ENCODE measurements at places on chromosomes 7 and 10.
A peak's percentile ranks its signal among the peaks of the same experiment; 100 is the strongest.

- H3K4me1 ChIP-seq, result peaks cover 72% of the 10 kb centered on the region
- H3K4me3 ChIP-seq, result no peak overlapping the region
- peaks cover 9% of the 10 kb centered on the region for H3K36me3 ChIP-seq
- H3K27ac ChIP-seq, result no peak overlapping the region
Measured at GRCh38 chr7:55472928-55473725, 99.2 kb downstream of the VOPP1 start.

GRCh38 chr10:132962623-132963429, 20.5 kb upstream of the CFAP46 start:
- H3K4me3 ChIP-seq, result peak overlapping the region; percentile 79
- H3K4me1 ChIP-seq, result peaks cover 29% of the 10 kb centered on the region
- H3K36me3 ChIP-seq, result no peaks in the 10 kb centered on the region
- H3K27me3 ChIP-seq, result peaks cover 30% of the 10 kb centered on the region
- peak overlapping the region; percentile 74 for H3K27ac ChIP-seq

DNA sequence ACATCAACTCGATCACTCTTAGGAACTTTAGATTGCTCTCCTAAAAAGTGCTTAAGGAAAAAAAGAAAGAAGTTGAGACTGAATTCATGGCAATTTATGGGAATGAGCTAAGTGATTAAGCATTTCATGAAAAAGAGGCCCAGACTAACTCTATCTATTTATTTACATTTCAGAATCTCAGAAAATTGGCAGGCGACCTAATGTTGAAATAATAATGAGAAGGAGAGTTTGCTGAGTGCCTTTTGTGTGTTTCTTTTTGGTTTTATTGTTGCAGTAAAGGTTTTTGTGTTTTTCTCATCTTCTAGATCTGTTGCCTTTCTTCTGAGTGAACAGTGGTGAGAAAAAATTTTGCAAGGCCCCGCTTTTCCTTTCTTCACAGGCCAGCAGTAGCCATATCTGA, 3.8 kb downstream of the GRK5 start:
- peak overlapping the region; percentile 90 for H3K27ac ChIP-seq
- H3K4me3 ChIP-seq, result peak overlapping the region; percentile 69
- no peaks in the 10 kb centered on the region for H3K27me3 ChIP-seq
- DNase-seq, result no peak

DNA sequence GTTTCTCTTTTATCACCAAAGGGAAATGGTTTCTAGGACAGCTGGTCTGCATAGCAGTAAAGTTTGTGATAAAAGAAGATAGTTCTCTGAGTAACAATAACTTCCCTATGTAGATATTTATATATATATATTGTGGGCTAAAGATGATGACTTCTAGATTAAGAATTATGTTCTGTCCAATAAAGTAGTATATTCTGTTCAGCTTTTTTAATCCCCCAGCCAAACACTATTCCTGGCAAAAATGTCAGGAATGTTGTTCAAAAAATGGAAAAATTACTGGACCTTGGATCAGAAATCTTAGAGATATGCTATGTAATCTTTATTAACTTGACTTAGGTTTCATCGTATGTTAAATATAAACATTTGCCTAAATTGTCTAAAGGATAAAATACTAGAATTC, 136.3 kb upstream of the GNAI1 start:
- no peak for DNase-seq
- H3K4me1 ChIP-seq, result no peaks in the 10 kb centered on the region
- H3K27me3 ChIP-seq, result no peaks in the 10 kb centered on the region
- no peak overlapping the region for H3K27ac ChIP-seq

DNA sequence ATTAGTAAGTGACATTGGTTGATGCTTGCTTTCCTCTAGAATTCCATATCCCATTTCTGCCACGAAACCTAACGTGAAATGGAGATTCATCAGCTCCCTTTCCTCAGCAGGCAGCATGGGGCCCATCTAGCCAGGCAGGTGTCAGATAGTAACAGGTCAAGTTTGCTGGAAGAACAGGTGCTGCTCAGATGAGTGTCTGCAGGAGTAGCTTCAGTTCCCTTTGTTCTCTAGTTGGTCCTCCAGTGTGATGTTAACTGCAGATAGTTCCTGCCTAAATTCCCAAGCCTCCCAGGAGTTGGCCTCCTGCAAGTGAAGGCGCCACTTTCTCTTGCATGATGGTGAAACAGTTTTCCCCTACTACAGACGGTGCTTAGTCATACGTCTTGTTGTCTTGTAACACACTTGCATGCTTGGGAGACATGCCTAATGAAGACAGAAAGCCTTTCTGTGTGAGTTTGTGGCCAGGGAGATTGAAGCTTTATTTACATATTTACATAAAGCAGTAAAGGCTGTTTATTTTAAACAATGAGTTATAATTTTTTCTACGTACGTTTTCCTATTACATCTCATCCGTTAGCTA, 175.4 kb downstream of the CHN2 start:
- H3K27ac ChIP-seq, result no peak overlapping the region
- H3K36me3 ChIP-seq, result no peaks in the 10 kb centered on the region
- DNase-seq, result no peak

- peaks cover 18% of the 10 kb centered on the region for H3K4me1 ChIP-seq
- no peak overlapping the region for H3K4me3 ChIP-seq
- H3K27me3 ChIP-seq, result no peaks in the 10 kb centered on the region
- DNase-seq, result no peak
- H3K36me3 ChIP-seq, result no peaks in the 10 kb centered on the region
- H3K27ac ChIP-seq, result no peak overlapping the region
Measured at GRCh38 chr10:132398566-132398991, 1.6 kb downstream of the PWWP2B start.

- peak overlapping the region; percentile 88 for H3K27ac ChIP-seq
- H3K36me3 ChIP-seq, result peaks cover 14% of the 10 kb centered on the region
- H3K4me1 ChIP-seq, result peaks cover 64% of the 10 kb centered on the region
- H3K27me3 ChIP-seq, result no peaks in the 10 kb centered on the region
- H3K4me3 ChIP-seq, result peak overlapping the region; percentile 8
Measured at GRCh38 chr10:5818048-5818331, 4.8 kb upstream of the GDI2 start.

Data from activated naive CD8-positive, alpha-beta T cell treated with anti-CD3 and anti-CD28 coated beads, Interleukin-2, amount 50 U/mL, for 24 hours (primary cell).